Stomach (tissue), 19 donors: ENCODE measurements at places on chromosomes 2 and 18. TPM values are rescaled to one million over a fixed set of nuclear protein-coding genes. Genes with fewer than 3 reads are reported as not detected.
A peak's percentile ranks its signal among the peaks of the same experiment; 100 is the strongest.

DNA sequence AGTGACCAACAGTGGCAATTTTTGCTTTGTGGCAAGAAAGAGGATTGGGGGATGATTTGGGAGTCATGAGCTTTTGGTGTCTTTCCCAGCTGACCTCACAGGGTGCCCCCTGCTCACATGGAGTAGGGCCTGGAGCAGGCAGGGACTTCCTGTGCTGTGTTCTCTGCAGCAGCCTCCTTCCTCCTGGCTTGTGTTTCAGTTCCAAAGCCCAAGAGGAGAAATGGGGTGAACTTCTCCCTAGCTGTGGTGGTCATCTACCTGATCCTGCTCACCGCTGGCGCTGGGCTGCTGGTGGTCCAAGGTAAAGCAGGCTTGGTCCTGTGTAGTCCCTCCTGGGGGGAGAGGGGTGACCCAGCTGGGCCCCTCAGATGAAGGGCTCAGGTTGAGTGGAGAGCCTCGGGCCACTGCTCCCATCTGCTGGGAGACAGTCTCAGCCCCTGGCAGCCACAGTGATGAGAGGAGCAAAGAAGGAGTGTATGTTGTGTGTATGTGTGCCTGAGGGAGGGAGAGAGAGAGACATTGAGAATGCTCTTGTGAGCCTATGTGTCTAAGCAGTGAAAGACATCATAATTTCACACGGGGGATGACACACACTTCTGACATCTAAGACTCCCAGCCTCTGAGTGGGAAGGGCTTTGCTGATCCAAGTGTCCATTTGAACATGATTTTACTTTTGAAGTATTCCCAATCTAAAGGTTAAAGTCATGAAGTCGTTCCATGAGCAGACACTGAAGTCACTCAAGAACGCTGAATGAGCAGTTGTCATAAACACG lies 27.2 kb downstream of the MARCO start:
- DNase-seq = no peak

Gene CROCC2
- not detected for total RNA-seq

GRCh38 chr2:201965550-201965949 lies 68.1 kb upstream of the FZD7 start:
- no peak for DNase-seq

Gene PEX13
- total RNA-seq = 18.5 TPM

- DNase-seq = no peak
These were observed 154.5 kb downstream of the RTN4 start for GRCh38 chr2:54895730-54896129.

DNA sequence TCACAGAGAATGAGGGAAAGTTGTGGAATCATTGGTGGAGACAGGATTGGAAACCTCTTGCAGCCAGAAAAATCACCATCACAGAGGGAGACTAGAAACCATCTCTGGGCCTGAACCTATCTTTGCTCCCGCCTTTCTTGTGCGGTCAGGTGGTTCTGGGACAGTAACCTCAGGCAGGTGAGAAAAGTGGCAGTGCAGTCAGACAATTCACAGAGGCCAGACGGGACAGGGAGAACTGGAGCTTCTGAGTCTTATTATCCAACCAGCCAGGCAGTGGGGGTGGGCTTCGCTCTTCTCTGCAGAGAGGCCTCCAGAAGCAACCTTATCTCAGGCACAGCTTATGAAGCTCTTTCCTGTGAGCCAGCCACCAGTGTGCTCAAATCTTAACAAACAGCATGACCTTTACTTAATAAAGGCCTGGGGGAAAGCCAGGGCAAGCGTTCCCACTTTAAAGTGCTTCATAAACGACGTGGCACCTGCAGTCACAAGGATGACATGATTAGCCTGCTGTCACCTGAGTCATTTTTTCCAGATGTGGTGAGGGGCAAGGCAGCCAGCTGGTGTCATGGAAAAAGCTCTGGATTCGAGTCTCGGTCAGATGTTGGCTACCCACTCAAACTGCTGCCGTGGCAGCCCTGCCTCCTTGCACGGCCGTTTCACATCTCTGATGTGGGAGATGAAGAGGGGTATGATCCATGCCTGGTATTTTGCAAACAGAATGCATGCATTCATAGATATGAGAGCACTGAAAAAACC lies 109.7 kb downstream of the B3GNT2 start:
- no peak for DNase-seq

- DNase-seq = peak; percentile 52
These were observed 63.7 kb downstream of the COL4A3 start for GRCh38 chr2:227228061-227228667.

Gene SDC1
- 70.3 TPM for total RNA-seq

Gene CFAP53
- 4.1 TPM for total RNA-seq

Gene VWC2L
- not detected for total RNA-seq

- no peak for DNase-seq
These were observed 196.1 kb upstream of the CTAGE1 start for GRCh38 chr18:22613788-22614187.

Gene CFAP221
- 3.1 TPM for total RNA-seq

GRCh38 chr2:237721458-237721857 lies 77.1 kb upstream of the RBM44 start:
- DNase-seq = no peak

GRCh38 chr2:242047963-242048362 lies 178.4 kb downstream of the RTP5 start:
- no peak for DNase-seq

DNA sequence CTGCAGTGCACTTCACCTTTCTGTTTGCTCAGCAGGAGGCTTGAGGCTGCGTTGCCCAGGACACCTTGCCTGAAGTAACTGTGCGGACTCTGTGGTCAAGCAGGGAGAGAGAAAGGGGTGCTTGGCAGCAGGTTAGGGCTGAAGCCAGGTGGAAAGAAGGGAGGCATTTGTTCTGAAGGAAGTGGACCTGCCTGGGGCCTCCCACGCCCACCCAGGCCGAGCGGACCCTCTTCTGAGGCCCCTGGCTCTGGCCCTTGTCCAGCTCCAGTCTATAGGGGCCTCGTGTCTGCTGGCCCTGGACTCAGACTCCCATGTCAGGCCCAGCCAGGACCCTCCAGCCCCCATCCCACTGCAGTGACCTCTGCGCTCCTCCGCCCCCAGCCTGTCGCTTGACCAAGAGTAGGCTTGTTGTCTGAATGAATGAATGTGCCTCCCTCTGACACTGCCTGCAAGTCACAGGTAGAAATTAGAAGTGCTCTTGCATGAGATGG lies 2.5 kb downstream of the SNED1 start:
- DNase-seq = peak; percentile 49

Gene LMAN2L
- total RNA-seq = 1.4 TPM

GRCh38 chr2:85661139-85661858 lies 6.7 kb downstream of the SFTPB start:
- no peak for DNase-seq
